ENCODE measurements at places on chromosomes 12 and 14.

DNA sequence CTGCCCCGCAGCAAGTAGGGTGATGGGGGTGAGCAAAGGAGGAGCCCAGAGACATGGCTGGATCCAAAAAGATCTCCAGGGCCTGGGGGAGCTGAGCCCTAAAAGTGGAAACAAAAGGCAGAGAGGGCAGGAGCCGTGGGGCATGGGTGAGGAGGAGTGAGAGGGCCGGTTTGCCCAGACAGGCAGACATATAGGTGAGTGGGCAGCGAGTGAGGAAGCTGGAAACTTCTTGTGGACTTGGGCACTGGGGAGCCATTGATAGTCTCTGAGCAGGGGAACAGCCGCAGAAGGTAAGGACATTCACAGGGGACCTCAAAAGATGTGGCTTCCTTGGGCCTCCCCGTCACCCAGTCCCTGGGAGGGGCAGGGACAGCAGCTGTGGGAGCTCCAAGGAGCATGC is 16.8 kb upstream of the TMEM119 start:
- DNase-seq: no peak

- no peak for DNase-seq
Observed at GRCh38 chr12:82651489-82651888, 35.2 kb upstream of the TMTC2 start.

DNA sequence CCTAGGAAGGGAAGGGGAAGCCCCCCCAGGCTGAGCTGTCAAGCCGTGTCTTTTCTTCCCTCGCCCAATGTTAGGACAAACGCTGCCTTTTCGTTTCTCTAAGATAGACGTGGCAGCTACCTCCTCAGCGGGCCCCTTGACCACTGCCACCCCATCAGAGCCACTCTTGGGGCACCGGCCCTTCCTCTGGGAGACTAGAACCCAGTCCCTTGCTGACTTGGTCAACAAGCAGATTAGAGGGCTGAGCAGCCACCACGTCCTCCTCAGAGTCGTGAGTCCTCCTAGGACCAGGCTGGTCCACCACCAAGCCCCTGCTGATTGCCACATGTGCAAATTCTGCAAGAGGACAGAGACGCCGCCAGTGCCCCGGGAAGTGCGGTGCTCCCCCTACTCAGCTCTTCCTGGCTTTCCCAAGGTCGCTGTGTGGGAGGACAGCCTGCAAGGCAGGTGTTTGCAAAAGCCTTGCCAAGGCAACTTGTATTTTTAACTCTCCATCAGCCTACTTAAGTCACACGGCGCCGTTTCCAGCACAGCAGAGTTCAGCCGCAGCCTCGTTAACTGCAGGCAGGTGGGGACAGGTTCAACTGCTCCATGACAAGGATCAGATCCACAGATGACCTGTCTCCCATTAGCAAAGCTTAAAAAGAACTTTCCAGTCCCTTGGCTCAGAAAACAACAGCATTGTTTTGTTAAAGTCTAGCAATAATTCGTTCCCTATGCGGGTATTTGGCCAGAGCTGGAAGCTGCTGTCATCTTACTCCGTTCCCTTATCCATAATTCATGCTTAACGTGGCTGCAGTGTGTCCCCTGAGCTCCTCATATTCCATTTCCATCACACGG is 65.6 kb downstream of the TESC start:
- DNase-seq: no peak

DNA sequence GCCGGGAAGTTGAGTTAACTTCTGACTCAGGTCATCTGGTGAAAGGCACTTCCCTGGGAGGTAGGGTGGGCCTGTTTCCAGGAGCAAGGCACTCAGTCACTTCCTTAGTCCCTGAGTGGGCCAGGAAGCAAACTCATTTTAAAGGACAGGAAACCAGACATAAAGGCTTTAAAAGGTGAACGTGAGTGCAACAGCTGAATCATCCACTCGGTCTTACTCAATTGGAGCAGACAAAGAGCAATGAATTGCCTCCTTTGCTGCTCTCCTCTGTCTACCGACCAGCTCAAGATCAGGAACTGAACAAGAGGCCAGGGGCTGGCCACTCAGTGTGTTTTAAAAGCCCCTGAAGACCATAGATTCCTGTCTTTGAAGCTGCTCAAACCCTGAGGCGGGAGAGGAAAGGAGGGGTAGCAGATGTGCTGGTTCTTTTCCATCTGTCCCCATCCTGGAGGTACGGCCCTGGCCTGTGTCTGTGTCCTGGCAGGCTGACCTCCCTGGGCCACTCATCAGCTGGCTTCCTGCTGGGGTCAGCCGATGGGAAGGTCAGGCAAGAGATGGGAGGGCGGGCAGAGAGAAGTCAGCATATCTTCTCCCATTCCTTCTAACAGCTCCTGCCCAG is 148.9 kb downstream of the PPM1H start:
- peak; percentile 94 for DNase-seq

GRCh38 chr12:47419497-47419896 is 286.3 kb downstream of the RPAP3 start:
- peak; percentile 80 for DNase-seq

- DNase-seq: no peak
Observed at GRCh38 chr12:109759595-109759994, 46.0 kb downstream of the FAM222A start.

DNA sequence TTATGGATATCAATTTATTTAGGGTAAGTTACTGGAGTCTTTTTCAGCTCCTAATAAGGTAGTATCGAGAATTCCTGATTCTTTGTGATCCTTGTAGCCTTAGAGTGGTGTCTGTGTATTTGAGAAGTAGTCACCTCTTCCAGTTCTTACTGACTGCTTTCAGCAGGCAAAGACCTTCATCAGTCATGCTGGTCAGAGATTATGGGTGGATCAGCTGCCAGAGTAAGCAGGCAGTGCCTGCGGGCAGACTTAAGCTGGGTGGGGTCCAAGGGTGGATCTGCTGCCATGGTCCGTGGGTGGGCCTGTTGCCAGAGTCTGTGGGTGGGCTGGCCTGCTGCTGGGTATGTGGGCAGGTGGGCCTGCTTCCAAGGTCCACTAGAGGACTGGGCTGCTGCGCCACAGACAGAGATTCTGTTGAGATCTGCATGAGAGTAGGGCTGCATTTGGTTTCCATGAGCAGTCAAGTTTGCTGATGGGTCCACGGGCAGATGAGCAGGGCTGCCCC is 188.7 kb downstream of the ANO2 start:
- DNase-seq: no peak

- DNase-seq: no peak
Observed at GRCh38 chr14:48936849-48937248, 649.3 kb downstream of the RPS29 start.

GRCh38 chr12:120835304-120835612 is 68.9 kb downstream of the SPPL3 start:
- no peak for DNase-seq
